ENCODE measurements at places on chromosomes 6 and 20. TPM values are rescaled to one million over a fixed set of nuclear protein-coding genes. Genes with fewer than 3 reads are reported as not detected.

The PRR18 gene
- 0.56 TPM for polyA plus RNA-seq

The NEURL2 gene
- polyA plus RNA-seq: 3.2 TPM

The FAM162B gene
- polyA plus RNA-seq: 9.9 TPM

The COL9A3 gene
- 8.1 TPM for polyA plus RNA-seq

The BCAS1 gene
- polyA plus RNA-seq: 1.9 TPM

The PHF1 gene
- polyA plus RNA-seq: 52.3 TPM

The HCRTR2 gene
- 0.03 TPM for polyA plus RNA-seq

The MAP3K4 gene
- polyA plus RNA-seq: 7.4 TPM

The SRMS gene
- not detected for polyA plus RNA-seq

The OOEP gene
- polyA plus RNA-seq: 0.59 TPM

The SYNDIG1 gene
- 0.10 TPM for polyA plus RNA-seq

The TMEM170B gene
- polyA plus RNA-seq: 2.3 TPM

The TTK gene
- 0.27 TPM for polyA plus RNA-seq

The ADTRP gene
- polyA plus RNA-seq: 2.3 TPM

The HLA-DQA1 gene
- polyA plus RNA-seq: 8.1 TPM

The LY6G5C gene
- 2.4 TPM for polyA plus RNA-seq

The PDE10A gene
- polyA plus RNA-seq: 6.8 TPM

The NKX2-4 gene
- not detected for polyA plus RNA-seq

The HLA-DPB1 gene
- polyA plus RNA-seq: 26.1 TPM

The IL17A gene
- polyA plus RNA-seq: not detected

The COL11A2 gene
- polyA plus RNA-seq: 0.28 TPM

The RIMS4 gene
- 0.03 TPM for polyA plus RNA-seq

The PCSK2 gene
- 0.45 TPM for polyA plus RNA-seq

The HLA-DRB5 gene
- 1.0 TPM for polyA plus RNA-seq

The GOPC gene
- polyA plus RNA-seq: 16.6 TPM

The SIRPB1 gene
- 0.13 TPM for polyA plus RNA-seq

The SSTR4 gene
- not detected for polyA plus RNA-seq

The CCDC170 gene
- 0.22 TPM for polyA plus RNA-seq

The CCDC167 gene
- polyA plus RNA-seq: 18.8 TPM

The PARD6B gene
- 1.0 TPM for polyA plus RNA-seq

The SAMD10 gene
- polyA plus RNA-seq: 2.6 TPM

The CNR1 gene
- 4.3 TPM for polyA plus RNA-seq

The LAMP5 gene
- not detected for polyA plus RNA-seq

The VGLL2 gene
- polyA plus RNA-seq: not detected

The LST1 gene
- polyA plus RNA-seq: 3.1 TPM

The CBLN4 gene
- polyA plus RNA-seq: 0.10 TPM

The OR2H2 gene
- polyA plus RNA-seq: not detected

The SLCO4A1 gene
- polyA plus RNA-seq: 6.8 TPM

The HDGFL1 gene
- not detected for polyA plus RNA-seq

The FABP7 gene
- polyA plus RNA-seq: not detected

The HDAC2 gene
- polyA plus RNA-seq: 53.2 TPM

The OR12D3 gene
- not detected for polyA plus RNA-seq

The PAX1 gene
- 0.04 TPM for polyA plus RNA-seq

The VSX1 gene
- not detected for polyA plus RNA-seq

The POFUT1 gene
- 18.8 TPM for polyA plus RNA-seq

All from adipose tissue (tissue), 3 donors.